Hepatocyte (in vitro differentiated cells): ENCODE measurements at places on chromosomes 13 and 19. TPM values are rescaled to one million over a fixed set of nuclear protein-coding genes. Genes with fewer than 3 reads are reported as not detected.

OR4F17 gene
- not detected in 2 replicates for polyA plus RNA-seq

ICAM4 gene
- 1.6 and 5.6 TPM in 2 replicates for polyA plus RNA-seq

RGL3 gene
- polyA plus RNA-seq = 55.6 and 94.8 TPM in 2 replicates

COX7A1 gene
- not detected in 2 replicates for polyA plus RNA-seq

CYP2A7 gene
- not detected in 2 replicates for polyA plus RNA-seq

SLC25A23 gene
- 59.0 and 61.3 TPM in 2 replicates for polyA plus RNA-seq

CLDND2 gene
- 6.8 and 7.2 TPM in 2 replicates for polyA plus RNA-seq

MAMSTR gene
- 5.2 and 7.5 TPM in 2 replicates for polyA plus RNA-seq

ELL gene
- 15.0 and 18.1 TPM in 2 replicates for polyA plus RNA-seq

CACNG6 gene
- polyA plus RNA-seq = 0.35 TPM in 1 of 2 replicates, not detected in the other

PRODH2 gene
- polyA plus RNA-seq = 7.1 and 13.9 TPM in 2 replicates

FBXO27 gene
- polyA plus RNA-seq = 10.3 and 11.0 TPM in 2 replicates

PTH2 gene
- not detected in 2 replicates for polyA plus RNA-seq

RFPL4AL1 gene
- polyA plus RNA-seq = not detected in 2 replicates

HIF3A gene
- polyA plus RNA-seq = 145 and 149 TPM in 2 replicates

MEDAG gene
- 0.28 and 0.30 TPM in 2 replicates for polyA plus RNA-seq

PNPLA6 gene
- polyA plus RNA-seq = 49.7 and 50.5 TPM in 2 replicates

APC2 gene
- polyA plus RNA-seq = 0.36 and 0.40 TPM in 2 replicates

SIAH3 gene
- polyA plus RNA-seq = not detected in 2 replicates

CYP2B6 gene
- 0.88 and 1.0 TPM in 2 replicates for polyA plus RNA-seq

ZNF665 gene
- polyA plus RNA-seq = 2.2 and 4.5 TPM in 2 replicates

NLRP11 gene
- not detected in 2 replicates for polyA plus RNA-seq

KLK10 gene
- 1.3 and 3.4 TPM in 2 replicates for polyA plus RNA-seq
